ENCODE measurements at places on chromosomes 7 and 10.

- no peak for DNase-seq
These were observed 242.6 kb downstream of the DNAJB6 start for GRCh38 chr7:157579425-157579824.

DNA sequence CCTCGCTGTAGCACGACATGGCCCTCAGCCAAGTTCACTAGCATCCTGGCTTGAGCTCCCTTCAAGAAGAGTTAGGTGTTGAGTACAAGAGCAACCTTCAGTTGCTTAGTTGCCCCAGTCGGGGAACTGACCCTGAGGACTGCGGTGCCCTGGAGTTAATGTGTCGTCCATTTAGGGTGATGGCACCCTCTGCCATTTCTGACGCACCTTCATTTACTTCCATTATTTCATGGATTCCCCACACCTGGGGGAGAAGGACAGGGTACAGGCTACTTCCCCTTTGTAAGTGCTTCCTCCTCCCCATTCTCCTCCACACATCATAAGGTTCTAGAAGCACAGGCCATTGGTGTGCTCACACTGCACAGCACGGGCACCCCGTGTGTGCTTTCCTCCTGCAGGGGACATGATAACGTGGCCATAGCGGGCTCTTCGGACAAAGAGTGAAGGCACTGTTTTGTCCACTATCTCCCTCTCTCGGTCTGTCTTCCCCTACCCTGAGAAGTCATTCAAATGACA, 1.8 kb downstream of the ALOX5 start:
- no peak for DNase-seq

GRCh38 chr10:131851346-131851745, 49.5 kb upstream of the PPP2R2D start:
- no peak for DNase-seq

DNA sequence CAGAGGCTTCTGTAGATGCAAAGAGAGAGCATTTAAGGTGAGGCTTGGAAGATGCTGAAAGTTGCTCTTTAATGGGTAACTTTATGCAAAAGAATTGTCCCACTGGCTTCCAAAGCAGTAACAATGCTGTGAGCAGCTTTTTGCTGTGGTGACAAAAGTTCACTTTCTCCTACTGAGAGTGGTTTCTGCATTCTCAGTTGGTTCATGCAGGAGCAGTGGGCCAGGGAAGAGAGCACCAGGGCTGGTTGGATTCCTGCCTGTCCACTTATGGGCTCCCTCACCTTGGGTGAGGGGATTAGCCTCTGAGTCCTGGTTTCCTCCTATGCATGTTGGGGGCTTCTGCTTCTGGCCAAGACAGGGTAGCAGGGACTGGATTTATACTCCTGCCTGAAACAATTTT, 31.1 kb upstream of the GOLGA7B start:
- DNase-seq: no peak

- no peak for DNase-seq
These were observed 50.8 kb downstream of the CDK13 start for GRCh38 chr7:40000734-40001315.

DNA sequence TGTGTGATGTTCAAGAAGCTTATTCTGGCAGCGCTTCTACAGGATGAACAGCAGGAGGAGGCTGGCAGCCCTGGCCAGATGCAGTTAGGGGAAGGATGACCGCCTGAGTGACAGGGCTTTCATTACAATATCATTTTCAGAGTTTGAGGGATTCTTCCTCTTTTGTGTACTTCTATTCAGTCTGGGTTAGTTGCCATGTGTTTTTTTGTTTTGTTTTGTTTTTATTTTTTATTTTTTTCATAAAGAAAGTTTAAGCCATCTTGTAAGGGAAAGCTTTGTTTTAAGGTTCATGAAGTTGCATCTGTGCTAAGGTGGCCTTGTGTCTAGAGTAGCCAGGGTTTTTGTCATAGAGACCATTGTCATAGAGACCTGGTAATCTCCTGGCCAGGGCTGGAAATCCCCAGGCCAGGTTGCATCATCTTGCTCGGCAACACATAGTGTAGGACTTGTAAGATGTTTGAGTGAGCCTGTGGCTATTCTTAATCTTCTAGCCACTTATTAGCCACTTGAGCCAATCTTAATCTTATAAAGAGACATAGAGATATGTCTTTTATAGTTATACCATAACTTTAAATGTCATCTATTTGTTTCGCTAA, 230.5 kb upstream of the TMEM229A start:
- no peak for DNase-seq

DNA sequence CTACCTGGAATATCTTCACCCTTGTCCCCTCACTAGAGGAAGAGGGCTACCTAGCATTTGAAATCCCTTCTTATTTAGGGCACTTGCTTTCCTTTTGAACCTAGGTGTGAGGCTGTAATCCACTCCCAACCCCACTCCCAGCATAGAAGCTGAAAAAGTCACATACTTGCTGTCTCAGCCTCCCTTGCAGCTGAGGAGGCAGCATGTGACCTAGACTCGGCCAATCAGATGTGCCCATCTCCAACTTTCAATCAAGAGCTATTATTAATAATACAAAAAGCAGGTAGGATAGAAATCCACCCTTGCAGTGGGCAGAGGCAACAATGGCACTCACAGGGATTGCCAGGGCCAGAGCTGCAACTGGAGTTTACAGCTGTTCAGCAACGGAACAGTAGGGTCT, 70.7 kb downstream of the DNAJC12 start:
- DNase-seq: no peak

GRCh38 chr7:69663911-69664832, 65.9 kb downstream of the AUTS2 start:
- no peak for DNase-seq

- DNase-seq: no peak
These were observed 192.9 kb downstream of the AUTS2 start for GRCh38 chr7:69790977-69791724.

DNA sequence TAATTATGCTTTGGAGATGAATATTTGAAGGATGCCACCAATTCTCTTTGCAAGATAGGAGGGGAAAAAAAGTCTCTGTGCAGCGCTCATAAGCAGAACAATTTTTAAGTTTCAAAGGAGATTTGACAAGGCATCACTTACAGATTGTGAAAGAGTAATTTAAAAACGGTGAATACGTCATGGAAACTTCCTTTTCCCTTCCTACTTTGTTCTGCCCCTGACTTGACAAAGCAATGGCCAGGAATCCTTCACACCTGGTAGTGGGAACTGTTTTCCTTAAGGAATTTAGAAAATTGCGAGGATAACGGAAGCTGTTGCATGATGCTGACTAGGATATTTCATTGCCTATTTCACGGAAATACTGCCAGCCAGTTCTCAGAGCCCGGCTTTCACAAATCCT, 16.7 kb downstream of the FAM107B start:
- no peak for DNase-seq

- DNase-seq: no peak
These were observed 8.9 kb upstream of the LBX1 start for GRCh38 chr10:101237982-101238731.

DNA sequence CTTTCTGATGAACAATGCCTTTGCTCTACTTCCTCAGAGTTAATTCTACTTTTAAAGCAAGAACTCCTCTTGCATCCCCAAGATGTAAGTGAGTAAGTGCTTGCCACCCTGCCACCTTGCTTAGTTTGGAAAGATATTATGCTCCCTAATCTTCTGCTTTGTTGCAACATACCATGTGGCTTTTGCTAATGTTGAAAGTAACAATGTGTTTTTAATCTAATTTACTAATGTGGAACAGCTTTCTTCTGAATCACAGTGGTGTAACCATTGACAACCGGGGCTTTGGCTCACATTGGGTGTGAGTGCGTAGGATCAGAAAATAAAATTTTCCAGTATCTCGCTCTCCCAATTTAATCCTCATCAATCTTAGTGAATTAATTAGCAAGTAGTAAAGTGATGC, 254.1 kb upstream of the PTER start:
- no peak for DNase-seq

DNA sequence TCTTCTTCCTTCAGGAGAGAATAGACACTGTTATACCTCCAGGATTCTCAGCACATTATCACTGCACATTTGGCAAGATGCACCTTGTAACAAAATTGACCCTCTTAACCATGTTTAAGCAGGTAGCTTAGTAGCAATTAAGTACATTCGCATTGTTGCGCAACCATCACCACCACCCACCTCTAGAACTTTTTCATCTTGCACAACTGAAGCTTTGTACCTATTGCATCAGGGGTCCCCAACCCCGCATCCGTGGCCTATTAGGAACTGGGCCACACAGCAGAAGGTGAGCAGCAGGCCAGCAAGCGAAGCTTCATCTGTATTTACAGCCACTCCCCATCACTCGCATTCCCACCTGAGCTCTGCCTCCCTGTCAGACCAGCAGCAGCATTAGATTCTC, 29.9 kb upstream of the SMURF1 start:
- no peak for DNase-seq

DNA sequence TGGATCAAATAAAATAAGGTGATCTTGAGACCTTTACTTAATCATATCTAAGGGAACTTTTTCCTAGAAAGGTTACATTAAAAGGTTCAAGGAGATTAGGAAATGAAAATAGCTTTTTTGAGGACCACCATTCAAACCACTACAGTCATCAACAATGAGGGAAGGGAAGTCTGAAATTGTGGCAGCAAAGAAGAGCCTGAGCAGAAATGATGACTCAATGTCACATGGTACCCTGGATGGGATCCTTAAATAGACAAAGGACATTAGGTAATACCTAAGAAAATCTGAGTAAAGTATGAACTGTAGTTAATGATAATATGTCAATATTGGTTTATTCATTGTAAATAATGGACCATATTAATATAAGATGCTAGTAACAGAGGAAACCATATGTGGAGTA, 236.0 kb downstream of the SEMA3D start:
- no peak for DNase-seq

DNA sequence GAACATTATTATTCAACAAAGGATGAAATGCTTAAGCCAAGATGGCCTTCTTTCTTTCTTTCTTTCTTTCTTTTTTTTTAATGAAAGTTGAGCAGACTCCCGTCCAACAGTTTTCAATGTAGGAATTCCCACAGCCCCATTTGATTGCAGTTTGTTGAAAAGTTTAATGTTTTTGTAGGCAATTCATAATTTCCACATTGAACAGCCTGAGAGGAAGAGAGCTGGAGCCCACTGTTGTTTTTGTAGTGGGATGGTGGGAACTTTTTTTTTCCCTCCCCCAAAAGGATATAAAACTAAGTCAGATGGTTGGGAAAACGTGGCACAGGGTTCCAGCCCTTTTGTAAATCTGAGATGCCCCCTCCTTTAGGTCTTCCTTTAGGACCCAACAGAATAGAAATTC, 86.6 kb downstream of the TCF7L2 start:
- DNase-seq: no peak

DNA sequence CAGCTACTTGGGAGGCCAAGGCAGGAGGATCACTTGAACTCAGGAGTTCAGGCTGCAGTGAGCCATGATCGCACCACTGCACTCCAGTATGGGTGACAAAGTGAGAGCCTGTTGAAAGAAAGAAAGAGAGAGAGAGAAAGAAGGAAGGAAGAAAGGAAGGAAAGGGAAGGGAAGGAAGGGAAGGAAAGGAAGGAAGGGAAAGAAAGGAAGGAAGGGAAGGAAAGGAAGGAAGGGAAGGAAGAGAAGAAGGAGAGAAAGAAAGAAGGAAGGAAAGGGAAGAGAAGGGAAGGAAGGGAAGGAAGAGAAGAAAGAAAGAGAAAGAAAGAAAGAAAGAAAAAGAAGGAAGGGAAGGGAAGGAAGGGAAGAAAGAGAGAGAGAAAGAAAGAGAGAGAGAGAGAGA, 61.5 kb downstream of the CLIP2 start:
- DNase-seq: no peak

DNA sequence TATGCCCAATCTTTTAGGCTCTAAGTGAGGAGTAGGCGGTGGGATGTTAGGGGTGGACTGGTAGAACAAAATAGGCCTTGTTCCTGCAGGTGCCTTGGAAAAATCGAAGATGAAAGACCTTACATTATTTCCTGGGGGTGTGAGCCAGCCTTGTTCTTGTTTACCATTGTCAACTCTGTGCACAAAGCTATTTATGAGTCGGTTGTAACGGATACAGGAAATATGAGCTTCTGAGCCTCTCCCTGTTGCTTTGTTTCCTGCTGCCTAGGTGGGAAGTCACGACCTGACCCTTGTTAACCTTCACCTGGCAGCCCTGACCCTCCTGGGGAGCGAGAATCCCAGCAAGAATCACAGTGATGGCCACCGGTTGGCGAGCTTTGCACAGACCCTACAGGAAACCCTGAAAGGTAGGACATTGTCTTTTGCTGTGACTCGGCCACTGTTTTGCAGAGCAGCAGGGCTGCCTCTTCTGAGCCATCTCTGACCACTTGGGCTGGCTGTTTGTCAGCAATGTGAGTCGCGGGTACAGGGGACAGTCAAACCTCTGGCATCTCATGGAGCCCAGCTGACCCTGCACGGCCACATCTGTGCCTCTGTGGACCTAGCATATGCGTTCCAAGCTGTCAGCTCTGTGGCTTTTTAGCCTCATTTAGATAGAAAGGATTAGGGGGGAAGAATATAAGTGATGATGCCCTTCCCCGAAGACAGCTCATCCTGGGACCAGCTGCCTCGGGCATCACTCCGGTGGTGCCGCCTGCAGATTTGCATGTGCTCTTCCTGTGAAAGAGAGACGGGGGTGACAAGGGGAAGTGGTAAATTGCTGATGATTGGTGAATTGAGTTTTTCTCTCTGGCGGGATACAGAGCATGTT, 102.1 kb upstream of the ANLN start:
- peak; percentile 88 for DNase-seq

- no peak for DNase-seq
These were observed 74.3 kb downstream of the GRK5 start for GRCh38 chr10:119281581-119282071.

GRCh38 chr10:31756729-31757110, 171.9 kb downstream of the ARHGAP12 start:
- no peak for DNase-seq

DNA sequence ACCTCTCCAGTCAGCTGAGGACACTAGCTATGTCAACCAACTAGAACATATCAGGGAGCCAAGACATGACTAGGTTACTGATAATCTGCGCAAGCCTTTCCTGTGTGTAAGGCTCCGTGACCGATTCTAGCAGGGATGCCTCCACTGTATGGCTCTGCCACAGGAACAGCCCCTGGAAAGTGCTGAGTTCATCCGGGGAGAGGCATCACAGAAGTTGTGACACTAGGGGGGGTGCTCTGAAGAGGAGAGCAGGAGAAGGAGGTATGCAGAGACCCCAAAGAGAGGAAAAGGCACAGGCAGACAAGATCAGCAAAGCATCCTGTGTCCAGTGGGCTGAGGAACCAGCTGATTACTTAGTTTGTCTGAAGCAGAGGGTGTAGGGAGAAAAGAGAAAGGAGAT, 13.5 kb downstream of the UPP1 start:
- no peak for DNase-seq

Measured in T-helper 1 cell (primary cell).